Progenitor cell of endocrine pancreas (in vitro differentiated cells): ENCODE measurements at places on chromosomes 3 and 15.

- no peak for DNase-seq
- peaks cover 19% of the 10 kb centered on the region for H3K27me3 ChIP-seq
- peaks cover 7% of the 10 kb centered on the region for H3K36me3 ChIP-seq
- no peak overlapping the region for H3K27ac ChIP-seq
- H3K4me1 ChIP-seq: peaks cover 5% of the 10 kb centered on the region
- no peak overlapping the region for H3K4me3 ChIP-seq
Observed at GRCh38 chr3:152785051-152785450, 49.9 kb upstream of the P2RY1 start.

- H3K4me3 ChIP-seq: no peak overlapping the region
- peaks cover 3% of the 10 kb centered on the region for H3K4me1 ChIP-seq
- no peak for DNase-seq
- H3K27ac ChIP-seq: peak overlapping the region; percentile 21
- peaks cover 17% of the 10 kb centered on the region for H3K36me3 ChIP-seq
- H3K27me3 ChIP-seq: no peaks in the 10 kb centered on the region
Observed at GRCh38 chr3:63986831-63987230, 36.5 kb downstream of the PSMD6 start.

DNA sequence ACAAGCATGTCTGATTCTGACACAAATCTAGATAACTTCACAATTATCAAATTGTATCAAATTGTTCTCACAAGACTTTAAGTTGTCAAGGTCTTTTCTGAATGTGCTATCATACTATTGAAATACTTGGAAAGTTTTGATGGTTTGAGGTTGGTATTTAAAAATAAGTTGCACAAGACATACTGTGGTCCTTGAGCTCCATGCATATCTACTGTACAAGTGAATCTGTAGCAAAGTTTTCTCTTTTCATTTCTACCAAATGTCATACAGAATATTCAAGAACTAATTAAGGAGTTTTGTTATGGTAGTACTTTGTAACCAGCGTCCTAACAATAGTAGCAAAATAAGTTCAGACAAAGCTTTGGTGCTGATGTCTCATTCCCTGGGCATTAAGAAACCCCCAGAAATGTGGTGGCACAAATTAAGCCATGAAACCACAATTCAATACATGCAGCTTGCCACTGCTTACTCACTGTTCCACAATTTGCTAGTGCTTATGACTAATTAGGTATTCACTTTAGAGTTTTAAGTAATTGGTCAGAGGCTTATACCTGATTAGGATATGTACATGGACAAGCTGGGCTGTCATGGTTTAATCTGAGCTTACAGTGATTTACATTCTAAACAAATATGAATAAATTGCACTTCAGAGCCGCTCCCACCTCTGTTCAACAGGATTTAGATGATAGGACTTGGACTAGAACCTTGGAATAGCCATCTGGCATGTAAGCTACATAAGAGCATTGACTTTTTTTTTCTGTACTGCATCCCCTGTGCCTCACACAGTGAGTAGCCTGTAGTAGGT, 8.8 kb downstream of the TBC1D23 start:
- H3K4me1 ChIP-seq: peaks cover 30% of the 10 kb centered on the region
- no peak overlapping the region for H3K27ac ChIP-seq
- no peak overlapping the region for H3K4me3 ChIP-seq
- DNase-seq: no peak
- H3K27me3 ChIP-seq: no peaks in the 10 kb centered on the region

- no peak overlapping the region for H3K4me3 ChIP-seq
- no peak for DNase-seq
- no peak overlapping the region for H3K27ac ChIP-seq
- peaks cover 14% of the 10 kb centered on the region for H3K27me3 ChIP-seq
- no peaks in the 10 kb centered on the region for H3K36me3 ChIP-seq
Observed at GRCh38 chr15:63331456-63331855, 50.2 kb downstream of the CA12 start.

DNA sequence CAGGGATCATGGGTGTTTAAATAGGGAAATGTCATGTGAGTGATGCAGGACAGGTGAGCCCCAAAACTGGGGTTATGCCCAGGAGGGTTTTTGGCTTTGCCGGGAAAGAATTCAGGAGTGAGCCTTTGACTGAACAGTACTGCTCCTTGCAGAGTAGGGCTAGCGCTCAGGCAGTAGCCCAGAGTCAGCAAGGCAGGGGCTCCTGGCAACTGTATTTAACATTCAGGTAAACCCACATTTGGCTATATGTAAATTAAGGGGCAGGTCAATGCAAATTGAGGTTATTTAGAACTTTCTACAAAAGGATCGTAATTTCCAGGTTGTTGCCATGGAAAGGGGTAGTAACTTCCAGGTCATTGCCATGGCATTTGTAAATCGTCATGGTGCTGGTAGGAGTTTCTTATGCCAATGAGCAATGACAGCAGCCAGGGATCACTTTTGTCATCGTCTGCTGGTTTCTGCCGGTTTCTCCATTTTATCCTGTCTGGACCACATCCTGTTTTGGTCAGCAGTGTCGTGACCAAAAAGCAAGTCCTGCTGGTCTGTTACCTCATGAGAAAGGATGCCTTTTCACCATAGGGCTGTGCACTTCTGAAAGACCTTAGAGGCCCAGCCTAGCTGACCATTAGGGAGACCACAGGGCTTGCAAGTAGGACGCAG, 24.3 kb downstream of the MTHFS start:
- peaks cover 11% of the 10 kb centered on the region for H3K4me1 ChIP-seq
- peaks cover 63% of the 10 kb centered on the region for H3K36me3 ChIP-seq
- no peak overlapping the region for H3K27ac ChIP-seq

DNA sequence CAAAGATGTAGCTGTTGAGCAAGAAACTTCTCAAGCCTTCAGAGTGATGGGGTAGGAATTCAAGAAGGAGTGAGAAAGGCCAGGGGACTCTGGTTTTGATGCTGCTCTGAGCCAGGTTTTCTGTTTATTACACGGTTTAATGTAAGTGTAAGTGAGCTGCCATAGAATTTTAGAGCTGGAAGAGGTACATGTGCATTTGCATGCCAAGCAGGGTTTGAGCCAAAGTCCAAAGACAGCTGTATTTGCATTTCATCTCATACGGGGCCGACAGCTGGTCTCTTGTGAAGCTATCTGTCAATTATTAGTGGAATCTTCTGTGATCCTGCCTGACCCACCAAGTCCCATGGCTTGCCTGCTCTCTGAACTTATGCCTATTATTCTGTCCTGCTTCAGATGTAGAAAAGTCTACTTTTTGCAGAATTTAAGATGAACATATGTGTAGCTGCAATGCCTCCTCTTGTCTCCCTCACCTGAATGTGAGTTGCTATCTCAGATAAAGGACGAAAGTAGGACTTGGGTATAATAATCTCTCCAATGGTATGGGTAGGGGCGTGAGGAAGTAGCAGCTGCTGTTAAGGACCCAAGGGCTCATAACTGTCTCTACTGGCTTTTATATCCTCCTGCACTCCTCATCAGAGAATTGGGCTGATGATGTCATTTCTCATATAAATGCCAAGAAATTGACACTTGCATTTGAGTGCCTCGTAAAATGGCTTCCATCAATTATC, 160.0 kb downstream of the SQOR start:
- no peaks in the 10 kb centered on the region for H3K27me3 ChIP-seq
- no peaks in the 10 kb centered on the region for H3K36me3 ChIP-seq
- H3K4me1 ChIP-seq: peaks cover 4% of the 10 kb centered on the region
- DNase-seq: no peak
- H3K4me3 ChIP-seq: no peak overlapping the region
